ENCODE measurements at places on chromosomes 2 and 18.

DNA sequence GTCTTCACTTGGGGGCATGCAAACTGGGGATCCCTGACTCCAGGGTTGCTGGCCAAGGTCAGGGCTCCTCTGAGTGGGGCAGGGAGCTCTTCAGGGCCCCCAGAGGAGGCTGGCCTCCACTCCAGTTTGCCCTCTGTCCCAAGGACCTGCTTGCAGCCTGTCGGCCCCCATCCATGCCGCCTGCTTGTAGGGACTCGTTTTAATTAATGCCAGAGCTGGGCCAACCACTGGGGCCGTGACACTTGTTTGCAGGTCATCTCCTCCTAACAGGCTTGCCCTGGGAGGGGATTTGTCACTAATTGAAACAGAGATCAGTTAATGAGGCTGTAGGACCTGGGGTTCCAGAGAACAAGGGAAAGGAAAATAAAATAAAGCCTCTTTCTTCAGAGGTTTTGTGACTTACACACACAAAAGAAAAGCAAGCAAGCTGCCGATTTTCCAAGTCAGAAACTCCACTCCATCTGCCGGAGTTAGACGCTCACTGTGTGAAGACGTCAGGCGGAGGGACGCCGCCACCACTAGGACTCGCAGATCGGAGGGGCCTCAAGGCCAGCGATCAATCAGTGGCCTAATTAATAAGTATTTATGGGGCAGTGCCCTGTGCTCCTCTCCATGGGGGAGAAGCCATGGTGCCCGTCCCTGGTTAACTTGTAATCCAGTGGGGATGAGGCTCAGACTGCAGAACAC, 75.9 kb downstream of the SFXN5 start:
- no peak for DNase-seq

- peak; percentile 82 for DNase-seq
These were observed 135.2 kb downstream of the ALPK2 start for GRCh38 chr18:58493516-58494253.

DNA sequence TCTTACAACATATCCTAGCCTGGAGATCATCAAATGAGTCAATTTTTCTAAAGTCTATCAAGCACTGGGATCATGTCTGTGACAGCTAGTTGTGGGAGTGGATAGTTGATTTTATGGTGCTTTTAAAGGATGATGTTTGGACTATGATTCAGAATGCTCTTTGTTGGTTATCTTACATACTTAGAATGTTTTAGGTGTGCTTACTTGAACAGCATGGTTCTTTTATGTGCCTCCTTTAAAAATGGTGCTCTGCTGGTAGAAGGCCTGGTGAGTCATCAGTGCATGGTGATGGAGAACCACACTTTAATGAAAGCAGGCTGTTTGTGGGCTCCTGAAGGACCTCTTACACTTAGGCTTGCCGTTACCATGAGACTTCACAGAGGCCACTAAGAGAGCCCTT, 682.7 kb upstream of the FANCL start:
- DNase-seq = peak; percentile 97

DNA sequence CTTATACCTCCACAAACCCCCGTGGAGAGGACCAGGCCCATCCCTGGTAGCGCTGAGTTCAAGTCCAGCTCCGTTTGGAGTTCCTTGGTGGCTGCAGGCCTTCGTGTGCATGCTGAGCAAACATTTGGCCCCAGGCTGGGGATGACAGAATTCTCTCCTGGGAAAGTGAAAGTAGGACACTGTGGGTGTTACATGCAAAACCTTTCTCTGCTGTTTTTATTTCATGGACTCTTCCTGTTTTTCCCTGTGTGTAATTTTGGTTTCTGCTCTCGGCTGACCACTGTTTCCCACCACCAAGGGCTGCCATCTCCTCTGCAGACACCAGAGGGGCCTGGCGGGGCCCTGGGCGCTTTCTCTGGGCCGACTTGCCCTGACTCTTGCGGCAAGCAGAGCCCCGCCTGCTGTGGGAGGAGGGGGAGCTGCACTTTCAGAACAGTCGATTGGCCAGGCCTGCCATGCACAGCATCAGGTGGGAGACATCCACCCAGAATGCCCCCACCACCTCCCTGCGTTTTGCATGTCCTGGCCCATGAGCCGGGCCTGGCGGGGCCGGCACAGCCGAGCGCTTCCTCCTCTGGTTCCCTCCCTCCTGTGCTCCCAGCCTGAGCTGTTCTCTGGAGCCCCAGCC, 102.4 kb downstream of the CABLES1 start:
- peak; percentile 73 for DNase-seq

GRCh38 chr2:67652679-67653078, 255.5 kb downstream of the ETAA1 start:
- DNase-seq = no peak

Measured in astrocyte of the spinal cord (primary cell).